LHCN-M2 (cell line): ENCODE measurements at places on chromosomes 2 and 18. TPM values are rescaled to one million over a fixed set of nuclear protein-coding genes. Genes with fewer than 3 reads are reported as not detected.

The SERPINB4 gene
- total RNA-seq, result not detected in 2 replicates

The ICOS gene
- total RNA-seq, result not detected in 2 replicates

- no peak for DNase-seq
Measured at GRCh38 chr2:4214444-4215205, 511.2 kb downstream of the DCDC2C start.

- peak; percentile 69 for DNase-seq
Measured at GRCh38 chr2:62672601-62673000, 32.9 kb upstream of the EHBP1 start.
